ENCODE measurements at places on chromosomes 2 and 18.
A peak's percentile ranks its signal among the peaks of the same experiment; 100 is the strongest.

DNA sequence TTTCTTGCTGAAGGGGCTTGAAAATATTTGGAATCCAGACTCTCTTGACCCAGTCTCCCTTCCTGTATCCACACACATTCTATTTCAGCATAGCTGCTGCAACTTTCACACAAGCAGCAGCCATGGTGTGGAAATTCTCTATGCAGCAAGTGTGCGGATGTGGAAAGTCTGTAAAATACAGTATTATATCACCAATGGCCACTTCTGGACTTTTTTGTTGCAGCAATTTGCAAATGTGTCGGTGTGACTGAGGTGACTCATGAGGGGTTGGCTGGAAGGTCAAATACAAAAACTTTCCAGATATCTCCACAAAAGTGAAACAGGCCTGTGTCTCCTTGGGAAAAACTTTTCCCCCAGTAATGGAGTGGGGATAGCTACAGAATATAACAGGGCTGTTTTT is 299.3 kb upstream of the GYPC start:
- no peak for DNase-seq

DNA sequence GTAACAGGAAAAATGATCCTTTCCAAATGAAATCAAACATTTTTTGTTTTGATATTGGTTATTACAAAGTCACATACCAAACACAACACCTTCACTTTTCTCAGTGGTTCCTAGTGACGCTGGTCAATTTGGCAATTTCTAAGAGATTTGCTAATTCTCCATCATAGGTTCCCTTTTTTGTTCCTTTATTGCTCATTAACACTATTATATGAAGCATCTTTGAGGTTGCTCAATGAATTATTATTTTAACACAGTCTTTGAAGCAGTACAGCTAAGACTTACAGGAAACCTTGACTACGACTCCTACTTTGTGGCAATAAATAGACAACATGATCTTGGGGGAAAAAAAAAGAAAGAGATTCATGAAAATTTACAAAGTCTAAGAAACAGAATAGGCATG is 152.2 kb upstream of the VRK2 start:
- no peak for DNase-seq

DNA sequence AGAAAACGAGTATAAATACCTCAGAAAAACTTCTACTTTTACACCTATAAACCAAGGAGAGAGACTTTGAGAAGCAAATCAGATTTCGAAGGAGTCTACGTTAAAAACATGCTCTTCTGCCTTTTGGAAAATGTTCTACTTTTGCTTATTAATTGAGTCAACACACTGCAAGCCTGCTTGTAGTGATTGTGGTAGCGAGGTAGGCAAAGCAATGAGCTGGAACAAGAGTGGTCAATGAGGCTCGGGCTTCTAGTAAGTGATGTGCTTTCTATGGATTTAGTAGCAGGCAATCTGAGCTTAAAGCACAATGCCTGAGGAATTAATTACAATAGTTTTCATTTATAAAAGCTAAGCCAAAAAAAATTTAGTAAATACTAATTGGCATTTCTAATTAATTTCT is 103.4 kb upstream of the TFCP2L1 start:
- no peak for DNase-seq

DNA sequence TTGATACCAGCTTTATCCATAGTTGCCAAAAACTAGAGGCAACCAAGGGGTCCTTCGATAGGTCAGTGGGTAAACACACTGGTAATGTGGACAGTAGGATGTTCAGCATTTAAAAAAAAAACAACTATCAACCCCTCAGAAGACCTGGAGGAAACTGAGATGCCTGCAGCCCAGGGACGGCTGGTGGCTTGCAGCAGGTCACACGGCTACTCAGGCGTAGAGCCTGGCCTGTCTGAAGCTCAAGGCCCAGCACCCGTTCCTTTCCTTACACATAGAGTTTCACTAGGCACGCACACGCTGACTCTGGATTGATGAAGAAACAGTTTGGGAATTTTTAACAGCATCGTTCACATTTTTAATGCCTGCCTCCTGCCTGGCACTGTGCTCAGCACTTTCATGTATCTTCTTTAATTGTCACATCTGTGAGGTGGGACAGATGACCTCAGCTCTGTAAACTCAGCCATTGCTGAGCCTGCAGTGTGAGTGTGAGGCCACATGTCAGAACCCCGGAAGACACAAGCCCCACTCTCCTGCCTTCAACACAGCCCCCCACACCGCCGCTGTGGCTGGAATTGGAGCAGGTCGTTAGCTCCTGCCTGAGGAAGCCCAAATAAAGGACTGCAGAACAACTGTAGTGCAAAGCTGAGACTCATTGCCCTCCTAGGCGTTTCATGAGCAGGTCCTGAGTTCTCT is 40.7 kb downstream of the TRAPPC12 start:
- no peak for DNase-seq

GRCh38 chr2:120596990-120597594 is 138.6 kb upstream of the GLI2 start:
- peak; percentile 66 for DNase-seq

DNA sequence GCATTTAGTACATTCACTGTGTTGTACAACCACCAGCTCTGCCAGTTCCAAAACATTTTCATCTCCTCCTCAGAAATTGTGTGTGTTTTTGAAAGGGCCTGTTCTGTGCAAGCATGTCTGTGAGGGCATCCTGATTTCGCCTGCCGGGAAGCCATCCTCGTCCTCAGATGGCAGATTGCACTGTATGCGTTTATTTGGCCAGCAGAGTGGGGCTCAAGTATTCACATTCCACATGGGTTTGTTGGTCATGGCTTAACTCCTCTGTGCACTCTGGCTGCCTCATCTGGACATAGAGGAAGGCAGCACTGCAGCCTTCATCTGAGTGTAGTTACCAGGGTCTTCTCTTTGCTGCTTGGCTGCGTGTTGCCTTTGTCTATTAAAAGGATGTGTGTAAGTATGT is 85.0 kb downstream of the TMEM247 start:
- no peak for DNase-seq
